CD4-positive, alpha-beta T cell treated with Interleukin-12 subunit alpha and Interleukin-12 subunit beta, for 1 hour (primary cell): ENCODE measurements at places on chromosomes 7 and 10.

DNA sequence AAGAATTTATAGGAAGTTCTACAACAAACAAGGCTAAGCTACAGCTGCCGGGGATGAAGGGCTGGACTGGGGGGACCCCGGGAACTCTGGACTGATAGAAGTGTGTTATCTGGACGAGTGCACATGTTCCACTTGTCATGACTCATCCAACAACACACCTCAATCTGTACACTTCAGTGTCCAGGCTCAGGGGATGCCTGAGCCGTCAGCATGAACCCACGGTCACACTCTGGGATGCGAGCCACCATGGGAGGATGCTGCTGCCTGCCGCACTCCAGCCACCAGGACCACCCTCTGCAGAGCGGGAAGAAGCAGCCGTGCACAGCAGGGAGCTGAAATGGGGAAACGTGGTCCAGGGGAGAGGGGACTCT is 67.5 kb downstream of the MAD1L1 start:
- DNase-seq = no peak

DNA sequence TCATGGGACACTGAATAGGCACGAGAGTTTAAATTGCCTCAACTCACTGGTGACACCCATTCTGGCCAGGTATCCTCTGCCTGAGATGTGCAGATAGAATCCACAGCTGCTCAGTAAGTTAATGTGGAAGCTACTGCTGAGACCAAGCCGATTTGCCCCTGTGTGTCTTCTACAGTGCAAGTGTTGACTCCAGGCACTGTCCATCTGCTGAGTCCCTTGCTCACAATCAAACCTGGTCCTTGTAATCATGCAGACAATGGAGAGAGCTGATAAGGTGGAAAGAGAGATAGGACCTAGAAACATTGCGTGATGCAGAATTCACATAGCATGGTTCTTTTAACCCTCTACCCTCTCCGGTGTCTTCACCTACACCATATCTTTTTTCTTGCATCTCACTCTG is 101.4 kb downstream of the ITGB8 start:
- no peak for DNase-seq

- no peak for DNase-seq
Observed at GRCh38 chr7:17912536-17913235, 27.6 kb downstream of the SNX13 start.

GRCh38 chr10:124325998-124326636 is 92.6 kb downstream of the OAT start:
- DNase-seq = no peak

GRCh38 chr10:45557275-45557905 is 115.2 kb downstream of the ZFAND4 start:
- peak; percentile 29 for DNase-seq

DNA sequence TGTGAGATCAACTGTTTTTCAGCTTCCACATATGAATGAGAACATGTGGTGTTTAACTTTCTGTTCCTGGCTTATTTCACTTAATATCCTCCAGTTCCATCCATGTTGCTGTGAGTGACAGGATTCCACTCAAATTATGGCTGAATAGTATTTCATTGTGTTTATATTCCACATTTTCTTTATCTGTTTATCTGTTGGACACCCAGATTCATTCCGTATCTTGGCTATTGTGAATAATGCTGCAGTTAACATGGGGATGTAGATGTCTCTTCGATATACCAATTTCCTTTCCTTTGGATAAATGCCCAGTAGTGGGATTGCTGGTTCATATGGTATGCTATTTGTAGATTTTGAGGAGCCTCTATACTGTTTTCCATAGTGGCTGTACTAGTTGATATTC is 47.9 kb downstream of the GALNT11 start:
- DNase-seq = no peak

DNA sequence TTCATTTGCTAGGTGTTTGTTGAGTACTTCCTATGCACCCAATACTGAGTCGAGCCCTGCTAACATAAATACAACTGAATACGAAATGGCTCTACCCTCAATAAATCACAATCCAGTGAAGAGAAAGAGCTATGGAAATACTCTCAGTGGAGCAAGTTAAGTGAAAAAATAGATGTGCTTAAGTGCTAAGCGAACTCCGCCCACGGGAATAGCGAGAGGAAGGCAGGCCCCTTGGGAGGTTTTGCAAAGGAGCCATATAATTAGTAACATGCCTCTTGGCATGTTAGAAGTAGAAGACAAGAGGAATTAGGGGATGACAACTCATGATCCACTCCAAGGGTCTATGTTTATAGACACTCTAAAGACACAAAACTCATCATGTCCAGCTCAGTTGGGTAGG is 42.8 kb upstream of the TSPAN33 start:
- DNase-seq = no peak

DNA sequence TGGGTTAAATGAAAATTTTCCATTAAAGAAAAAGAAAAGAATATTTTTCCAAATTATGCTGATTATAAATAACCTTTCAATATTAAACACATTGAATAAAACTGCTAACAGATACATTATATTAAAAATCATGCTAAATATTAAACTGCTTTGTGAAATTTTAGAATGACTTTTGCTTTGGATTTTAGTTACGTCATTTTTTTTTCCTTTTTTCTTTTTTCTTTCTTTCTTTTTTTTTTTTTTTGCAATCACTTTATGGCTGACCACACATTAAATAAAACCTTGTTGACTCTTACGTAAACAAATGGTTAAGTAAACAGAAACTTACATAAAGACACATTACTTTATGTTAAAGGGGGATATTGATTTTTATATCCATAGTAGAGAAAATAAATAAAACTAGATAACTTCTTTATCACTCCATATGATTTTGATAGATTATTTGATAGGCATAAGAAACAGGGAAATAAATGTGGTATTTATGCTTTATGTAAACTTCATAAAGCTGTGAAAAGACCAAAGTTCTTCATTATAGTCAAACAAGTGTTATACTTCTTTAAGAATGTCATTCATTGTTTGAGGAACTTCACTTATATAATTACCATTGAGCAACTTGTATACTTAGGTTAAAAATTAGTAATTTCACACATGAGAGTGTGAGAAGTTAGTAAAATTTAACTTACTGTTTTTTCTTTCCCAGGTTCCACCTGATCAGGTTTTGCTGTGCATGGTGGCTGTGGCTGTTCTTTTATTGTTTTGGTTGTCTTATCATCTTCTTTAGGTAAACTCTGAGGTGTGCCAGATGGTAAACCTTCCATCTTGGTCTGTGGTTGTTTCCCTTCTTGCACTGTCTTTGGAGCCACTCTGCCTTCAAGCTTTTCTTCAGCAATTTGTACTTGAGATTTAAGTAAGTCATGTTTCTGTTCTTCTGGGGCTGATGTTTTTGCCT is 197.3 kb downstream of the PCLO start:
- no peak for DNase-seq

DNA sequence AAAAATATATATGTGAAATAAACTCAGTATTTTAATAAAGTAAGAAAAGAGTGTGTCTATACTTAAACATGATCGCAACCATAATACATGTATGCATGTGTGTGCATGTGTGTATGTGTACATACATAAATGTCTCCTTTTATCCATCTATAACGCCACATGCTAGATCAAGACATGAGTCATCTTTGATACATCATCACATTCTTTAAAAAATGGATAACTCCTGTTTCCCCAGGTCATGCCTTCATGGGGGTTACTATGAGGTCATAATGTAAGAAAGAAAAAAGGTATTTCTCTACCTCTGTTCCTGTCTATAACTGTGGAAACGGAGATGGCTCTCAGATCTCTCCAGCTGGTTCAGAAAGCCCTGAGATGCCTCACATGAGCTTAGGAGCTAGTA is 41.2 kb downstream of the LSMEM1 start:
- DNase-seq = no peak
